Calu3 (cell line): ENCODE measurements at places on chromosomes 5 and 9.
A peak's percentile ranks its signal among the peaks of the same experiment; 100 is the strongest.

DNA sequence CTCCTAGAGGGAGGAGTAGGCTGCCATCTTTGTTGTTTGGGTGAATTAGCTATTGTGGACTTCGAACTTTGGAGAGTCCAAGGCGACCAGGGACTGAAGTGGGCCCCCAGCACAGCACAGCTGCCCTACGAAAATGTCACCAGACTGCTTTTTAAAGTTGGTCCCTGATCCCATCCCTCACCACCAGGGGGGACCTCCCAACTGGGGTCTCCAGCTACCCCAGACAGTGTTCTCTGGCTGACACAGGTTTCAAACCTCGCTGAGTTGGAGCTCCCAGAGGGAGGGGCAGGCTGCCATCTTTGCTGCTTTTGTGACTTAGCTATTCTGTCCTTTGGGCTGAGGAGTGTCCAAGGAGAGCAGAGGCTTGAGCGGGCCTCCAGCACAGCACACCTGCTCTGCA, 45.7 kb upstream of the ADRB2 start:
- no peak for DNase-seq

- DNase-seq = no peak
Measured at GRCh38 chr5:150694612-150695011, 6.2 kb downstream of the RBM22 start.

GRCh38 chr5:151707567-151707966, 20.9 kb upstream of the SPARC start:
- no peak for DNase-seq

- DNase-seq = no peak
Measured at GRCh38 chr9:114150608-114151007, 4.7 kb upstream of the COL27A1 start.

GRCh38 chr9:124286292-124286931, 28.7 kb downstream of the NEK6 start:
- peak; percentile 78 for DNase-seq

GRCh38 chr9:100575765-100576386, 2.0 kb upstream of the CAVIN4 start:
- DNase-seq = peak; percentile 21

DNA sequence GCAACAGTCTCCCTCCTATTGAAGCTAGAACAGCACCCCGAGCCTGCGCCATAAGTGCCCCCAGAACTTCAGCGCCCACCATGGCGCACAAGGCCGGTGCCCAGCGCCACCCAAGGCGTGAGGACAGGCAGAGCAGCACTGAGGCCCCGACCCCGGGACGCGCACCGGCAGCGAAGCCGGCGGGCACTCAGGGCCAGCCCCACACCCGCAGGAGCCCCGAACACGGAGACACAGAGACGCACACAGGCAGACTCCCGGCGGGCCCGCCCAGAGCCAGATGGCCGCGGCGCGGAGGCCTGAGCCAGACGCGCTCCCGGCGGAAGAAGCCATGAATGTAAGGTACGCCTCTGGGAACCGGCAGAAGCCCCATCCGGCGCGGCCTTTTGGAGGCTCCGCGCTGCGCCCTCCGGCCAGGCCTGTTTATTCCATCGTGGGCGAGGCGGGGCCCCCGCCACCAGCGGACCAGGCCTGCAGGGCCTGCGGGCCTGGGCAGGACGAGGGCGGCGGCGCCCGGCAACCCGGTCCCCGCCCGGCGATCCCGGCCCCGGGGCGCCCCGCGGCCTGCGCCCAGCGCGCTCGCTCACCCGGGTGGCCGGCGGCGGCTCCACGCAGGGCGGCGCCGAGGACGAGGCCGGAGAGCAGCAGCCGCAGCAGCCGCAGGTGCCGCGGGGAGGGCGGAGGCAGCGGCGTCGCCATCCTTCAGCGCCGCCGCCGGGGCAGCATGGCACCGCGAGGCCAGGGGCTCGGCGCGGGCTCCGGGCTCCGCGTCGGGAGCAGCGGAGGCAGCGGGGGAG, 486 bp downstream of the NPDC1 start:
- no peak for DNase-seq
